ENCODE measurements at places on chromosomes 12 and 14.

DNA sequence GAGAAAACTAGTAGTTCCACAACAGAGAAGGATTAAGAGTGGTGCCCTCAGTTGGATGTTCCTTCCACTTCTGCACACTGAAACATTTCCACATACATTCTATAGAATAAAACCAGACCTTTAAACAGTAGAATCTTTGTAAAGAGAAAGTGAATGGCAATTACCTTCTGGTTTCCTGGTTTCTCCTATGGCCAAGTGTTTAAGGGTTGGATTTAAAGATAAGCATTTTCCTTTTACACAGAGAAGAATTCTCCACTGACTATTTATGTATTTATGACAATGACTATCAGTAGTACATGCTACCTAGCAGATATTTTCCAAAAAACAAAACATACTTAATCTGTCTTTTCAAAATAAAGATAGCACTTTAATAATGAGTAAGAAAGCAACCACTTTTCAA lies 3.2 kb downstream of the ATG2B start:
- DNase-seq, result no peak

- no peak for DNase-seq
These were observed 132.8 kb downstream of the DIO2 start for GRCh38 chr14:80078501-80078900.

DNA sequence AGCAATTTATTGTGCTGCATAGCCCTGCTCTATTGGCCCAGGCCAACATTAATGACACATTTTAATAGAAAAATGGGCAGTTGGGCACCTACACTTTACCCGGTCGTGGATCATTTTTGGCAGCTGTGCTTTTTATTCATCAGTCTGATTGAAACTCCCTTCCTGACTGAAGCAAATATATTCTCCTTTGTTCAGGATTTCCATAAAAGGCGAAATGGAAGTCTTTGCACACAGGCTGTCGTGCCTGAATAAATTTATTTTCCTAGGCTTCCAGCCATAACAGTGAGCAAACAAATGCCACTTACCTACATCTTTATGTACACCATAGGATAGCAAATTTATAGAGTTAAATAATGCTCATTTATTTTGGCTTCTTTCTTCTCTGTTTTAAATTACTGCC lies 480.7 kb upstream of the DCN start:
- no peak for DNase-seq

GRCh38 chr12:32809196-32809595 lies 53.5 kb upstream of the YARS2 start:
- DNase-seq, result no peak

GRCh38 chr12:52041695-52042123 lies 9.5 kb upstream of the NR4A1 start:
- DNase-seq, result peak; percentile 56

DNA sequence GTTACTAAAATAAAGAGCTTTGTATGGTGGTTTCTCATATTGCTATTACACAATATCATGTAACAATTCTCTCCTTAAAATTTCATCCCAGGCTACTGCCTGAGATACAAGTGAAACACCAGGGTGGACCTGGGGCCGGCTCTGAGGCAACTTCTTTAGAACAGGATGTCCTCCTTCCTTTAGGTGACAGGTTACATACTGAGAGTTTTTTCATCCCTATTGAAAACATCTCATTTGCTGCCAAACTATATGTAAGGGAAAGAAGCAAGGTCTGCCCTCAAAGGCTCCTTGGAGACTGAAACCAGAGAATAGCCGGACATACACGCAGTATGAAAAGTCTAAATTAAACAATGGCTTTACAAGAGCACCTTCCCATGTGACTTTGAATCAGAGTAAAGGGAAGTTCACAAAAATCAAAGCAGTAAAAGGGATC lies 139.9 kb downstream of the DUSP6 start:
- DNase-seq, result no peak
